Aorta (tissue), 5 donors: ENCODE measurements at places on chromosomes 3 and 15. TPM values are rescaled to one million over a fixed set of nuclear protein-coding genes. Genes with fewer than 3 reads are reported as not detected.
A peak's percentile ranks its signal among the peaks of the same experiment; 100 is the strongest.

Gene TUSC2
- total RNA-seq, result 18.9 TPM

Gene DOCK3
- total RNA-seq, result 0.97 TPM

Gene MYEF2
- total RNA-seq, result 73.0 TPM

Gene CYP8B1
- total RNA-seq, result not detected

Gene CXCR6
- total RNA-seq, result 2.8 TPM

Gene FBXO40
- total RNA-seq, result 0.13 TPM

Gene GOLGA6B
- total RNA-seq, result not detected

Gene COL6A5
- total RNA-seq, result not detected

Gene XCR1
- total RNA-seq, result 0.26 TPM

Gene STAG1
- 63.6 TPM for total RNA-seq

Gene TEX55
- total RNA-seq, result not detected

Gene SCN11A
- total RNA-seq, result 0.93 TPM

Gene SMAD6
- 92.0 TPM for total RNA-seq

Gene SYNM
- total RNA-seq, result 81.9 TPM

Gene LYSMD2
- 10.5 TPM for total RNA-seq

Gene DAZL
- not detected for total RNA-seq

Gene SUSD5
- total RNA-seq, result 132 TPM

DNA sequence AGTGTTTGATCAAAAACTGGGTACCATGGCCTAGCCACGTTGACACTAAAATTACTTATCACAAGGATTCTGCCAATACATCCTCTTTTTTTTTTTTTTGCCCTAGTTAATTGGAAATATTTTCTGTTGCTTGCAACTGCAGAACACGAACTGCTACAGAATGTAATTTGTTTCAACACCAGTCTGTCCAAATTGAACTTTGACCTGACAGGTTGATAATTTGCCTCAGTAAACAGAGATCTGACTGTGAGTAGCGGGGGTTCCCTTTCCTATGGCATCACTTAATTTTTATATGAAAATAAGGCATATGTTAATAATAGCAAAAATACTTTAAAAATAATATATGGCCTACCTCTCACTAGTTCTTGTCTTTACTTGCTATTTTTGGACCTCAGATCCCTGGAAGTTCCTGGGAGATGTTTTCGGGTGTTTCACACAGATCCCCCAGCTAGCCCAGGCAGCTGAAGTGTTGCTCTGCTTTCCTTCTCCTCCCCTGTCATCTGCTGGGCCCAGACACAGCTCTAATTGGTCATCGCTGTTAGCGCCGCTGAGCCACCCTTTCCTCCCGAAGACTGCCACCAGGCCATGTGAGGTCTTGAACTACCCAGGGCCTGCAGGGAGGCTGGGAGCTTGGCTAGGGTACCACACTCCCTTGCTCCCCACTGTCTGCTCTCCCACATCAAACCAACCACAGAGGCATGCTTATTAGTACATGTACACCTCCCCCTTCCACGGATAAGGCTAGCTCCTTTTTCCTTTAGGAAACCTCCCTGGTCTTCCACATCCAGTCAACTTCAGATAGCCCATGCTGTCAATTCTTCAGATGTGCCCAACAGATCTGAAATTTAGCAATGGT is 89.8 kb upstream of the RNF7 start:
- no peak for DNase-seq

DNA sequence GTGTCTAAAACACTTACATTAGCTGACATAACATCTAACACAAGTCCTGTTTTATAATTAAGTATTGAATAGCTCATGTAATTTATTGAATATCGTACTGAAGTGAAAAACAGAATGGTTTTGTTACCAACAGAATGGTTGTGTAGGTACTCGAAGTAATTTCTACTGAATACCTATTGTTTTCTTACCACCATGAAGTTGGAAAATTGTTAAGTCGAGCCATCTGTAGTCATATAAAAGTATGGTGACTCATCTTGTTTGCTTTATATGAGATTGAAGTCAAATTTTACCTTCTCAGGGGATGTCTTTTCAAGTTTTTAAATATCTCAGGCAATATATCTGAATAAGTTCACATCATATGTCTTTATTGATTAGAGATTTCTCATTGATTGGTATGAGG is 37.6 kb downstream of the PIAS1 start:
- DNase-seq, result no peak

GRCh38 chr3:115401851-115402501 is 221.3 kb upstream of the GAP43 start:
- DNase-seq, result no peak

GRCh38 chr15:28991236-28992171 is 105.7 kb downstream of the APBA2 start:
- DNase-seq, result no peak

GRCh38 chr3:33898901-33899300 is 100.5 kb downstream of the PDCD6IP start:
- no peak for DNase-seq

DNA sequence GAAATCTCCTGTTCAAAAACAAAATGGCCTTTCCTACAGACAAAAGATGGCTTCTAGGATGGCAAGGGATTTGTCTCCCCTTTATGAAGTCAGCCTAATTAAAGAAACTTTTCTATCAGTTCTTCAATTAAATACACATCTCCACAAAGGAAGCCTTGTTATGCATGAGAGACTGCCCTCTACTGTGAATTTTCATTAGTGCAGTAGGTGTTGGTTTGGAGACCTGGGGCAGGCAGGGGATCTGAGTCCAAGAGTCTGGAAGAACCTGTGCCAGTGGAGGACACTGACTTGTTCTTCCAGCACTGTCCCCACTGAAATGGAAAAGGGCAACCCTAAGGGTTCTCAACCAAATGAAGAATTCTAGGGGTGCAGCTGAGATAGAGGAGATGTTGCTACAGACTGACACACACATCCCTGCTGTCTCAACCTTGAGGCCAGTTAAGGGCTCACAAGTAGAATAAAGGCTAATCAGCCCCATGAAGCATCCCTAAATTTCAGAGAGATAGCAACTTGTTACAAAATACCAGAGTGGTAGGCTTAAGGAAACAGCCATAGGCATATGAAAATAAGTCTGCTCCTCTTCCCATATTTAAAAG is 174.0 kb upstream of the PRICKLE2 start:
- DNase-seq, result no peak

- no peak for DNase-seq
Measured at GRCh38 chr3:146747928-146748327, 142.8 kb upstream of the PLSCR5 start.

DNA sequence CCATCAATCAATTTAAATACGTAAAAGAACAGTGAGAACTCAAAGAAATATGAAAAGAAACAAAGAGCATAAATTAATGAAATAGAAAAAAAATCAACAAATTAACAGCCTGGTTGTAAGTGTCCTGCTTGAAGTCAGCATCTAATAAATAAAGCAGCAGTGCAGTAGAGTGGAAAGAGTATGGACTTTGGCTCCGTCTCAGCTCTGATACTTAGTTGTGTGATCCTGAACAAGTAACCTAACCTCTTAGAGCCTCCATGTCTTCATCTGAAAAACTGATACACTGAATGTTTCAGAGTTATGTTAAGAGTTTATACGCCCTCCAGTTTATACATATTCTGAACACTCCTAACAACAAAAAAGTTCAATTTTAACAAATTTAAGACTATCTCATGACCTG is 44.6 kb downstream of the TFDP2 start:
- DNase-seq, result no peak

DNA sequence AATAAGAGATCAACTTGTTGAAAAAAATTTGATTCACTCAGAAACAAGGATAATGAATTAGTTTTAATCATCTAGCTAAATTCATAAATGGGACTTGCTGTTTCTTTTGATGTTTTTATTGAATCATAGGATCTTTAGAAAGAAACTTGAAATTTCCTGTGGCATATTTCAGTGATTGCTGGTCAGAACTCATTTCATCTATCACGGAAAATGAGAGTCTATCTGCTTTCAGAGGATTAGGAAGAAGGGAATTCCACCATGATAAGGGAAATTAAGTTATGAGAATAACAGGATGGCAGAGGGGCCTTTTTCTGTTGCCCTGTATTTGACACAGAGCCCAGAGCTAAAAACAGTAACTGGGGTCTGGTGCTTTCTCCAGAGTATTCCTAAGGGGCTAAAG is 44.9 kb upstream of the CCNL1 start:
- DNase-seq, result no peak

- no peak for DNase-seq
Measured at GRCh38 chr3:66473181-66473580, 27.6 kb downstream of the LRIG1 start.

GRCh38 chr3:129432671-129433070 is 4.2 kb upstream of the EFCAB12 start:
- DNase-seq, result no peak

DNA sequence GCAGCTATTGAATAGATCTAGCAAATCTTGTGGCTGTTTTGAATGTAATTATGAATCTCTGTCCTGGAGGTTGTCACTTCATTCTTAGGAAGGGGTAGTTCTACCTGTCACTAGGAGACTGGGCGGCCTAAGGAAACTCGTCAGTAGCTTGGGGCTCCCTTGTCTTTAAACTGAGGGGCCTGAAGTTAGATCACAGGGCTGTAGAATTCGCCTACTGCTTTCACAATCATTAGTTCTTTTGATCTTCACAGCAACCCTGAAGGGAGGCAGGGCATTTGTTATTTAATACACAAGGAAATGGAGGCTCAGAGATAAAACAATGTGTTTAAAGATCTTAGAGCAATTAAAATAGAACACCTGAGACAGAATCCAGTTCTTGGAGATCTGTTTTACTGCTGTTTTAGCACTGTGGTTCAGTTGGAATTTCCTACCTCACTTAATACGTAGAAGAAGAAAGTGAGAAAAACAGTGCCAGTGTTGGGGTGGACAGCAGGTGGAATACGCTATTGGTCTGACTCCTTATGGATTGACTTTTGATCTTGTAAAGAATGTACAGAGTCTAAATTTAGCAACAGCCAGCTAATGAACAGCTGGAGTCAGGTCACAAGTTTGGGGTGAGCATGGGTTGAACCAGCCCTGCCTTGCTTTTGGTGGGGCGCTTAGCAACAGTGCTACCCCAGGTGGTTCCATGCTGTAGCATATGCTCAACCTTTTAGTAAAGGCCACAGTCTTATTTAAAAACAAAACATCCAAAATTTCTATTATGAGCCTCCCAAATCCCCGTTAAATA is 71.4 kb upstream of the BHLHE40 start:
- no peak for DNase-seq

GRCh38 chr15:35465783-35466182 is 80.2 kb downstream of the DPH6 start:
- DNase-seq, result no peak

DNA sequence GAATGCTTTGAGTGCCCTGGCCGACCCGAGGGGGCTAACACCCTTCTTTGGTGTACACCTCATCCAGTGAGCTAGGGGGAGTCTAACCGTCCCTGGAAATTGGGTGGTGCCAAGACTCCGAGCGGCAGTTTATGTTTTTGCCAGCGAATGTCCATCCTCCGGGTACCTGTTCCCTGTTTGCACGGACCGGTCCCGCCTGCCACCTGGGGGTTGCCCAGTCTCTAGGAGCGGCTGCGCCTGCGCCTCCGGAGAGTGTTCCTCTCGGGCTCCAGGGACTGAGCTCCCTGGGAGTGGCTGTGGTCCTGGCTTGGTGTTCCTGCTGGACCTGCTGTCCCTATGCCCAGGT is 913 bp upstream of the WNT7A start:
- DNase-seq, result no peak

DNA sequence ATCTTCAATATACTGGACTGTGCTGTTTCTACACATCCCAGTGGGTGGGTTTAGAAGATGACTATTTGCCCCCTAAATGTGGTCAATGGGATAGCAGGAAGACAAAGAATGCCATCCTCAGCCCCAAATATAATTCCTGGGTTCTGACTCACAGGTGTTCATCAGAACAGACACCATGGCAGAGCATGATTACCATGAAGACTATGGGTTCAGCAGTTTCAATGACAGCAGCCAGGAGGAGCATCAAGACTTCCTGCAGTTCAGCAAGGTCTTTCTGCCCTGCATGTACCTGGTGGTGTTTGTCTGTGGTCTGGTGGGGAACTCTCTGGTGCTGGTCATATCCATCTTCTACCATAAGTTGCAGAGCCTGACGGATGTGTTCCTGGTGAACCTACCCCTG is 3.0 kb downstream of the CXCR6 start:
- no peak for DNase-seq

GRCh38 chr15:47796830-47797229 is 79.5 kb downstream of the SEMA6D start:
- no peak for DNase-seq

- no peak for DNase-seq
Measured at GRCh38 chr3:194080436-194080835, 55.5 kb upstream of the HES1 start.

- no peak for DNase-seq
Measured at GRCh38 chr3:186883686-186884058, 41.2 kb downstream of the ADIPOQ start.

GRCh38 chr15:90760661-90761232 is 43.6 kb downstream of the BLM start:
- DNase-seq, result no peak

- no peak for DNase-seq
Measured at GRCh38 chr3:168653255-168653654, 557.5 kb upstream of the GOLIM4 start.

DNA sequence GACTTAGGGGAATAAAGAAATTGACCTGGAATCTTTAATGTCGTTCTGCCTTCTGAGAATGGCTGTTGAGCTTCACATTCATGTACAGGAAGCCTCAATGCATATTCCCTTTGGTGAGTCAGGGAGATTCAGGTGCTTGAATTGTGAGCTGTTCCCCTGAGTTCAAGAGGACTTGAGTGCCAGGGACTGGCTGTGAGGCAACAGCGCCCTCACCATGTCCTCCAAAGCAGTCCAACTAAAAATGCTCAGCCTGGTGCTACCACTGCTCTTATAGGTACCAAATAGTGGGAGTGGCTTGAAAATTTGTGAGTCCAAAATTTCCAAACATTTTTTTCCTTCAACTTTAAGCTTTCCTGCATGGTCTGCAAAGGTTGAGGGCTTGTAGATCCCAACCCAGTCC is 54.1 kb downstream of the LEO1 start:
- no peak for DNase-seq

DNA sequence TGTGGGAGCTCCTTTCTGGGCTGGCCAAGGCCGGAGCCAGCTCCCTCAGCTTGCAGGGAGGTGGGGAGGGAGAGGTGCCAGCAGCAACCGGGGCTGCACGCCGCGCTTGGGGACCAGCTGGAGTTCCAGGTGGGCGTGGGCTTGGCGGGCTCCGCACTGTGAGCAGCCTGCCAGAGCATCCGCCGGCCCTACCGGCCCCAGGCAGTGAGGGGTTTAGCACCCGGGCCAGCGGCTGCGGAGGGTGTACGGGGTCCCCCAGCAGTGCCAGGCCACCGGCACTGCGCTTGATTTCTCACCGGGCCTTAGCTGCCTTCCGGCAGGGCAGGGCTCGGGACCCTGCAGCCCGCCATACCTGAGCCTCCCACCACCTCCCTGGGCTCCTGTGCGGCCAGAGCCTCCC is 651.0 kb upstream of the ARPP21 start:
- peak; percentile 63 for DNase-seq

- DNase-seq, result peak; percentile 68
Measured at GRCh38 chr15:48644467-48644826, 1.1 kb downstream of the FBN1 start.

- no peak for DNase-seq
Measured at GRCh38 chr3:76438971-76439370, 600.9 kb upstream of the ROBO2 start.
